NCI-H1092 (cell line): ENCODE measurements at places on chromosomes 4 and X.

GRCh38 chr4:138727731-138728130 is 287.9 kb upstream of the NOCT start:
- DNase-seq: no peak

DNA sequence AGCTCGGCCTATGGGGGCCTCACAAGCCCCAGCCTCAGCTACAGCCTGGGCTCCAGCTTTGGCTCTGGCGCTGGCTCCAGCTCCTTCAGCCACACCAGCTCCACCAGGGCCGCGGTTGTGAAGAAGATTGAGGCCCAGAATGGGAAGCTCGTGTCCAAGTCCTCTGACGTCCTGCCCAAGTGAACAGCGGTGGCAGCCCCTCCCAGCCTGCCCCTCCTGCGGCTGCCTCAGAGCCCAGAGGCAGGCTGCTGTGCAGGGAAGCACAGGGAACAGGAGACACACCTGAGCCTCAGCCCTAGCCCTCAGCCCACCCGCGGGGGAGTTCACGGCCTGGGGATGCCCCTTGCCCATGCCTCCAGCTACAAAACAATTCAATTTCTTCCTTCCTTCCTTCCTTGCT is 75.7 kb upstream of the ZXDA start:
- no peak for DNase-seq

- DNase-seq: peak; percentile 58
Measured at GRCh38 chr4:82201805-82202641, 171.8 kb downstream of the HNRNPD start.

DNA sequence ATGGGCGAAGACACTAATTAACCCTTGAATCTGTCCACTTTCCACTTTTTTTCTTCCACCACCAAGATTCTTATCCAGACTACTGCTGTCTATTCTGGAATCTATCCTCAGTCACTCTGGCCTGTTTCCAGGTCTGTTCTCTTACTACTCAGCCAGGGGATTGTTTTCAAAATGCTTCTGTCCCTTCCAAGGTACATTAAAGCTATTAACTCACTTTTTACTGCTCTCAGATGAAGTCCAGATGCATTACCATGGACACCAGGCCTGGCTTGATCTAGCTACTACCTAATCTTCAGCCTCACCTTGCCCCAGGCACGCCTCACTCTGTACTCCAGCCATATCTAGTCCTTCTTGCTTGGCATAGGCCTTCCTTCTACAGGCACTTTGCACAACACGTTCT is 66.4 kb downstream of the GALNT7 start:
- DNase-seq: no peak

DNA sequence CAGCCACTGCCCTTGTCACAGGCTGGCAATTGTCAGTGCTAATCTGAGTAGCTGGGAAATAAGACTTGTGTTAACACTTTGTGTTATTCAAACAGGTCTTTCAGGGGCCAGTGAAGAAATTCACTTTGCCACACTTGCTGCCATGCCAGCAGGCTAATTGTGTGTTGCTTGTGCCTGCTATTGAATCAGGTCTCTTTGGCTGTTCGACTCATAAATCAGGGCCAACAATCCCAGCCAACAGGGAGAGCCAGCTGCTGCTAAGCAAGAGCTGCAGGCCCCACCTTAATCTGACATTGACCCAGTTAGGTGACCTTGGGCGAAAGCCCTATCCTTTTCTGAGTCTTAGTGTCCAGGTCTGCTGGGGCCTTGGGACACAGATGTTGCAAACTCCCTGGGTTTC is 28.1 kb upstream of the MAMLD1 start:
- no peak for DNase-seq

- DNase-seq: no peak
Measured at GRCh38 chr4:121684561-121684960, 12.2 kb downstream of the ANXA5 start.

- DNase-seq: no peak
Measured at GRCh38 chr4:90126805-90127204, 389 bp upstream of the CCSER1 start.

DNA sequence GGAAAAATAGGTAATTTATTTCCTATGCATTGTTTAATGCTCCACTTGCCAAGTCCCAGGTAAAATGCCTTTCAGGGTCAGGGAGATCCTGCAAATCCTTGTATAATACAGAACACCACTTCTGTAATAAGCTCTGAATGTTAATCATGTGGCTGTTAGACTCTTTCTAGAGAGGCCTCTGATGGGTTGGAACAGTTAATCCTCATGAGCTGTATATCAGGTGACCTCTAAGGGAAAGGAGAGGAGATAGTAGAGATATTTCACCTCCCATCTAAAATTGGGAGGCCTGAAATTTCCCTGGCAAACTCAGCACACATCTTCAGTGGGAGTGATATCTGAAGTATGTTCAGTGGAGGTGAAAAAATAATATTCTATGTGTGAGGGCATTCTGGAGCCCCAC is 210.6 kb upstream of the WDFY3 start:
- no peak for DNase-seq

DNA sequence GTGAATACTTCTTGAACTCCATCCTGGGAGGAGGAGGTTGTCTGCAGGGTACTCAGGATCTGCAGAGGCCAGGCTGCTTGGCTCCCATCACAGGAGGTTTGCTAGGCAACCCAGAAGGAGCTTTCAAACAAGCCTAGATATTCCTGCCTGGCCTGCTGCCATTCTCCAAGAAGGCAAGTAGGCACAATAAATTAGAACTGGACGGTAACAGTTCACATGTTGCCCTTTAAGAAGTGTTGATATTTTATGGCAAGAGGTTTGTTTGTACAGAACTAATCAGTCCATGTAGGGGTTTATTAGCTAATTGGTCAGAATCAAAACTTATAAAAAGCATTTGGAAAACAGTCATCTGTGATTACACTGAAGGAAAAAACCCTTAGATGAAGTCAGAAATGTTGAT is 39.3 kb downstream of the SYNPO2 start:
- no peak for DNase-seq

GRCh38 chr4:168622600-168622999 is 125.7 kb downstream of the PALLD start:
- DNase-seq: no peak

DNA sequence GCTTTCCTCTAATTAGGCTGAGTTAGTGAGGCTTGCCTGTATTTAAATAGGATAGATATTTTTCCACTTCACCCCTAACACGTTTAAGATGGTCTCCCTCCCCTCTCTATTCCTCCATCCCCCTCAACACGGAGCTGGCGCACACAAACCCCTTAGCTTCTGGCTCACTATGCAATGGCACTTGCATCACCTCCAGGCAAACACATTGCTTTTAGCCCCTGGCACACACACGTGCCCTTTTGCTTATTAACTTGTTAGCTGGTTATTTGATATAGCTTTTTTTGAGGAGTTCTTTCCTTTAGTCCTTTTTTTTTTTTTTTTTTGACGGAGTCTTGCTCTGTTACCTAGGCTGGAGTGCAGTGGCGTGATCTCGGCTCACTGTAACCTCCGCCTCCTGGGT is 94.3 kb downstream of the HDAC8 start:
- DNase-seq: no peak

- no peak for DNase-seq
Measured at GRCh38 chr4:41160856-41161255, 53.5 kb downstream of the APBB2 start.

GRCh38 chr4:163063891-163064290 is 102.8 kb downstream of the NAF1 start:
- no peak for DNase-seq

DNA sequence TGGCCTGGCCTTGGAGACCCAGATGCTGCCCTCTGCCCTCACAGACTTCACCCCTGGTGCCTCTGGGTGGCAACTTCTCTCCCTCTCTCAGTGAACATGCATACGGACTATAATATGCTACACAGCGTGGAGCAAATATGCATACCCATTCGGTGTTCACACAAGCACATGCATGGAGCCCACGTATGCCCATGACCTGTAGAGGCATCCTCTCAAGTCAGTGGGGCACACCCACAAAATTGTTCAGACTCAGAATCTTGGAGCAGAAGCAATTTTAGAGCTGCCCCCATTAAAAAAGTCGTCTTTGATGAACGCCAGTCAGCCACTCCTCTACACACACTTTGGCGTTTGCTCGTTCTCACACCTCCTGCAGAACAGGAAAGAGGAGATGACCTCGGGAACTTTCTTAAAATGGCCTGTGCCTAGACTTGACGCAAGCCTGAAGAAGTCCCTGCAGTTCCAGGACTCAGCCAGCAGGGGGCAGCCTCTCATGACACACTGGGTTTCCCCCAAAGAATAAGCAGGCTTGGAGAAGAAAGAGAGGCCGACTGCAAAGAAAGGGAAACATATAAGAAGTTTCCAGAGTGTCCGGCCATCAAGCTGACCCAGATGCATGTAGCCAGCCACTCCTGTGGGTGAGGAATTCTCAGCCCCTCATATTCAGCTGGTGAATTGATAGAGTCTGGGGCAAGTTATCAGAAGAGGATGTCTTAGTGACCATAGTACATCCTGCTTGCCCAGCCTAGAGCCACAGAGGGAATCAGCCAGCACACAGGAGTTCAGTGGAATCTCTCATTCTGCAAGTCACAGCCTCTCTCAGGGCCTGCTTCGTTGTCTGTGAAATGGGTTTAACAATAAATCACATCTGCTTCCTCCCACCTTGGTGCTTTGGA is 17.3 kb downstream of the APLN start:
- DNase-seq: peak; percentile 51

DNA sequence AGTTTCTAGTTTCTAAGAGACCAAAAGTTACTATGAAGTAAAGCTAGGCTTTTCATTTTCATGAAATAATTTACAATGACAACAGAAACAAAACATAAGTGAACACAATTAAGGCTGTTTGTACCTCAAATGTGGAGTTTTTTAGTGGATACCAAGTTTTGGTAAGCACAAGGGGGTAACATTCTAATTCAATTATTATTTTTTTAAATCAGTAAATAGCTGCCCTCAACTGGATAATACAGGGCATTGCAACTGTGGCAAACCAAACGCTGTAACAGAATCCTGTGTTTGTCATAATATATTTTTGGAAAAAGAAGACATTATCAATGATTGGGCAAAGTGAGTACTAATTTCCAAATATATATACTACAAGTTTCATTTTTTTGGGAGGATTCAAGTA is 150.3 kb downstream of the FBXW7 start:
- DNase-seq: no peak

- no peak for DNase-seq
Measured at GRCh38 chr4:10180603-10180926, 64.0 kb upstream of the WDR1 start.

GRCh38 chrX:38886112-38886511 is 84.9 kb downstream of the MID1IP1 start:
- no peak for DNase-seq

- no peak for DNase-seq
Measured at GRCh38 chr4:150769248-150769647, 187.3 kb downstream of the MAB21L2 start.

DNA sequence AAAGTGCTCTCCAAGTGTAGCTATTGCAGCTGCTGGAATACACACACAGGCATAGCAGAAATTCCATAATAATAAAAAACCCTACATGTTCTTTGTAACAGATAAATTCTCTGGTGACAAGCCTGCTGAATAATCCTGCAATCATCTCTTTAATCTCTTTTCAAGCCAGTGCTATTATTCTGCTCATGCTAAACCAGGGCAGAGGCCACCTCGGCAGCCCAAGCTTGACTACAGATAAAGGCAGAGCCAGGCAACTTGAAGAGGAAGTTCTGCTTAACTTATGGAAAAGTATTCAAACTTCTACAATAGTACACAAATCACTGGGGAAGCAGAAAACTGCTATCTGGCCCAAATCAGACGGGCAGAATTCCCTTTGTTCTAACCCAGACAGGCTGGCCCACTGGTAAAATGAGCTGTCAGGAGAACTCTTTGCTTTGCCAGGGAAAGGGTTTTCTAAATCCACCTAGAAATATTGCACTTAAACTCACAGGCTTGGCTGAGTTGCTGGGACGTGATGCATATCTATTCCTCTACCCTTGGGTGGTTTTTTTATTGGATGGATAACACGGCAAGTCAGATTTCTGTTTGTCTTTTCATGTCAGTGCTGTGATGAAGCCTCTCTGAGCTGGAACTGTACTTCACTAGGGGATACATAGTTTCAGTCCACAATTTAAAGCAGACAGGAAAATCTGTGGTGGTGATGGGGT is 70.5 kb downstream of the GATB start:
- DNase-seq: no peak

- no peak for DNase-seq
Measured at GRCh38 chr4:182201871-182202270, 41.3 kb upstream of the TENM3 start.

DNA sequence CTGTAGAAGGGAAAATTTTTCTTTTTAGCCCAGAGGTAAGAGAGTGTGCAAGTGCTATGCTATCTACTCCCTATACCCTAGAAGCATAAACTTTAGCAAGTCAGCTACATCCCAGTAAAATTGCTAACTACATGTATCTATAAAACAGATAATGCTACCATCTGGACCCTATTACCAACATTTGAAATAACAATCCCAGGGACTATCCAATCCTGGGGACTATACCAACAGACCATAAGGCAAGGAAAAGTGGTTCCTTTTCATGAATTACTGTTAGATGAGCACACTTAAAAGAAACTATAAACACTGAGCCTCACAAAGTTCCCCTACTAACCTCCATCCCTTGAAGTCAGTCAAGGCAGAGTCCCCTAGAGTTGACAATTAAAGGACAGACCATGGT is 213.6 kb upstream of the VEGFC start:
- DNase-seq: no peak

- no peak for DNase-seq
Measured at GRCh38 chr4:126440297-126440696, 1125.5 kb downstream of the FAT4 start.

- no peak for DNase-seq
Measured at GRCh38 chr4:154612472-154613414, at the start of gene FGG. TSS of gene FGG (minus strand) at chr4:154612656. CDS start at chr4:154612609, 47 bp downstream.

GRCh38 chr4:504076-504475 is 5.1 kb downstream of the PIGG start:
- no peak for DNase-seq

GRCh38 chrX:46184749-46185148 is 360.5 kb downstream of the ZNF674 start:
- no peak for DNase-seq

DNA sequence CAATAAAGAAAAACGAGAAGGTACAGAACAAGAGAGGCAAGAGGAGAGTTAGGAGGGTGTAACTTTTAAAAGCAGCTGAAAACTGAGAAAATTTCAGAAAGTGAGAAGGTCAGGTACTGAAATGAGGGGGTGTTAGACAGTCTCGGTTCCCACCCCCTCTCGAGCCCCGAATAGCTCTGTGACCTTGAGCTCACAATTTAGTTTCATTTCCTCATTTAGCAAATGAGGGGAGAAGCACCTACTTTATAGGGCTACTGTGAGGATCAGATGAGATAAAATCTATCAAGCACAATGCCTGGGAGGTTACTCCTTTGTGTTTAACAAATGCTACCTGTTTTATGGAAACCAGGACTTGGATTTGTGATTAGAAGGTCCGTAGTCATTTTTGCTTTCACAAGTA is 4.9 kb downstream of the UGT8 start:
- DNase-seq: no peak

GRCh38 chr4:118850488-118851173 is 14.7 kb upstream of the SEC24D start:
- DNase-seq: no peak

GRCh38 chrX:13652287-13652793 is 601 bp upstream of the TCEANC start:
- no peak for DNase-seq

GRCh38 chr4:3420606-3420955 is 21.2 kb upstream of the HGFAC start:
- DNase-seq: no peak
